ENCODE measurements at places on chromosomes 3 and 15. TPM values are rescaled to one million over a fixed set of nuclear protein-coding genes. Genes with fewer than 3 reads are reported as not detected.

The SERINC4 gene
- 0.39 TPM for total RNA-seq

DNA sequence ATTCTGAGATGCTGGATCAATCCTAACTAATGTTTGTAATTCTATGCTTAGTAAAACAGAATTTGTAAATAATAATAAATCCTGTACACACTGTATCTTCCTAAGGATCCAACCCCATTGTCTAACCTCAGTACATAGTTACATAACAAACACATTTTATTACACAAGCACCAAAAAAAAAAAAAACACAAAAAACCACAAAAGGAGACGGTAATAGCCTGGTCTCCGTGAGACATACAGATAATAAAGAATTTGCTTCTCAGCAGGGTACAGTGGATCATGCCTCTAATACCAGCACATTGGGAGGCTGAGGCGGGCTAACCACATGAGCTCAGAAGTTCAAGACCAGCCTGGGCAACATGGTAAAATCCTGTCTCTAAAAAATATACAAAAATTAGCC, 558.7 kb downstream of the MAGI1 start:
- no peak for DNase-seq

DNA sequence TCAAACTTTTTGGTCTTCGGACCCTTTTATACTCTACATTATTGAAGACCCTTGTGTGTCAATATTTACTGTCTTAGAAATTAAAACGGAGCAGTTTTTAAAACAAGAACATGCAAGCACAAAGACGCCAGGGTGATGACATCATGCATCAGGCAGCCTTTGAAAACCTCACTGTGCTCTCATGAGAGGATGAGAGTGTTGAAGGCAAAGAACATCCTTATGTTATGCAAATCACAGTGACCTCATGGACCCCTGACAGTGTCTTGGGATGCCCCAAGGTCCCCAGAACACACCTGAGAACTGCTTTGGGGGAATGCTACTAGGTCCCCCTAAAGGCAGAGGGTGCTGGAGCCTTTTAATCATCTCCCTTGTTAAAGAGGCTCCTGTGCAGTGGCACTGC, 51.6 kb downstream of the CHDH start:
- no peak for DNase-seq

DNA sequence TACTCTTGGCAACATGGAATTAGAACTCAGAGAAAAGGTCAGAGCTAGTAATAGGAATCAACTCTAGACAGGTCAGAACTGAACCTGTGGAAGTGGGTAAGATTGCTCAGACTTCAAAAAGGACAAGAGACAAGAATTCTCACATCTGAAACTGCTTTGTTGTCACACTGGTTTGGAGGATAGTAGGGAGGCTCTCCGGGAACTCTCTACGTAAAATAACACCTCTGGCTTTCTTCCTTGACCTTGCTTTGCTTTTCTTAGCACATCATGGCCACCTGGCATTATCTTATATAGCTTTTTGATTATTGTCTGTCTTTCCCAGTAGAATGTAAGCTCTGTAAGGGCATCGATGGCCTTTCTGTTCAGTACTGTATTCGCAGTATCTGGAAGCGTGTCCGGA, 13.2 kb upstream of the NFKBIZ start:
- no peak for DNase-seq

The HRH1 gene
- total RNA-seq: 0.15 TPM

The GRM2 gene
- total RNA-seq: 0.96 TPM

The PRSS50 gene
- not detected for total RNA-seq

The IGSF10 gene
- not detected for total RNA-seq

DNA sequence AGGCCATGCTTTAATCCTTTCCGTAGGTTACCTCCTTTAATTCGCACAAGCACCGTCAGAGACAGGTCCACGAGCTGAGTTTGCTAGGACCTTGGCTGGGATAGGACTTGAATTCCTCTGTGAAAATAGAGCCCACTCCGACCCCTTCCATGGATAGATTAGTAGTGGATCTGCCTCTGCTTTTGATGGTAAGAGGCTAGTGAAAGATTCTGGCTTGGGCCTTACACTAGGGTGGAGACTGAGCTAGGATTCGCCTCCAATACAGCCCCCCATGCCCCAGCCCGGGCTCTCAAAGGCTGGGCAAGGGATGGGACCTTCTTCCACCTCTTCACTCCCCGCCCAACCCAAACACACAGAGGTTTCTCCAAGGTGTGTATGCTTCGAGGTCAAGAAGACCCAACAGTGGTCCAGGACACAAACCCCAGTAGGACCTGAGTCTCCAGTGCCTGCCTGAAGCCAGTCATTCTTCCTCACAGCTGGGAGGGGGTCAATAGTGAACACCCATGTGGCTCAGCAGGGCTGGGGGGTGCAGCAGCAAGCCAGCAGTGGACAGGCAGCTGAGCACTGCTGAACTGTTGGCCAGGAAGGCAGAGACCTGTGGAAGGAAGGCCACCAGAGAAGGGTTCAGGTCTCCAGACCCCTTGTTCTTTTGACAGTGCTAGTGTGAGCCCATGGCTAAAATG, 75.7 kb downstream of the SPSB4 start:
- DNase-seq: no peak

The DPPA2 gene
- not detected for total RNA-seq
